NCI-H526 (cell line): ENCODE measurements at places on chromosomes 11 and 22.
A peak's percentile ranks its signal among the peaks of the same experiment; 100 is the strongest.

GRCh38 chr11:15910761-15911160 lies 445.6 kb downstream of the SOX6 start:
- no peak for DNase-seq

- no peak for DNase-seq
Measured at GRCh38 chr11:109023036-109023435, 358.2 kb downstream of the DDX10 start.

- no peak for DNase-seq
Measured at GRCh38 chr11:9069862-9070470, 21.4 kb downstream of the SCUBE2 start.

DNA sequence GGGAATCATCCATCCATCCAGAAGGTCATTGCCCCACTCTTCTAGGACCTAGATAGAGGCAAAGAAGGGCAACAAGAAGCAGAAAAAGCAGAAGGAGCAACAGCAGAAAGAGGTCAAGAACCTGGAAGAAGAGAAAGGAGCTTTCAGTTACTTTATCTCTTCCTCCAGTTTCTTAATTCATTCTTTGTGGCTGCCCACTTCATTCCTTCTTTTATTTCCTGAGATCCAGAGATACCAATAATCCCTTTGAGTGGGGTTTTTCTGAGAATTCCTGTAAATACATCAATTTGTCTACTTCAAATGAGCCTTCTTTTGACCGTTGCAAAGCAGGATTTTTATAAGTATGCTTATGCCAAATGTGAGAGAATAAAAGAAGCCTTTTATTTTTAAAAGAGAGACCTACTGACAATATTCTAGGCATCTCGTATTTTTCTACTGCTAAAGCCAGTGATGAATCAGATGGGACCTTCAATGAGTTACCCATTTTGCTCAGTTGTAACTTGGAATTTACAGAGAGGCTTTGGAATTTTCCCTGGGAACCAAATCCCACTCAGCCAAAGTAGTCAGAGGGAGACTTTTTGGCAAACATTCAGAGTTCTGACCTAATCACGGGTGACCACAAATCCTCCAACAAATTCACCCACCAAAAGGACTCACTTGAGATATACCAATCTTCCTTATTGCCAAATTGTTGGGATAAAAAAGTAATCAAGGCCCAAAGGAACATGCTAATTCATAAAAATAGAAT lies 54.9 kb downstream of the ZC3H12C start:
- DNase-seq: no peak

- no peak for DNase-seq
Measured at GRCh38 chr11:64801158-64801464, 1.9 kb downstream of the MAP4K2 start.

GRCh38 chr11:8698379-8698851 lies 15.8 kb downstream of the RPL27A start:
- no peak for DNase-seq

DNA sequence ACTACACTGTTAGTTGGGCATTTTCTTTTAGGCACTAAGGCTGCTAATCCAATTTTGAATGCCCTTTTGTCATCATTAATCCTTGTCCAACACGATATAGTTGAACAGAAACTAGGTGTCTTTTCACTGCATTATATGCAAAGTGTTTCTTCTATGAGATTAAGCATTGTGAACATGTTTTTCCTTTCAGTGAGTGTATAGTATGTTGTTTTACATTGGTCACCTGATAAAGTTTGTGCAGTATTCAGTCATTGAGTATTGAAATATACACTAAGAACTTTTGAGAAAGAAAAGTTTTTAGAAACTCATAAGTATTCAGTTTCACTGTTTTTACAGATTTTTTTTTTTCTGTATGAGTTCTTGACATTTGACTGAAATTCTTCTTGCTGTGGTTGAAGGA lies 59.0 kb downstream of the ZC3H12C start:
- no peak for DNase-seq

DNA sequence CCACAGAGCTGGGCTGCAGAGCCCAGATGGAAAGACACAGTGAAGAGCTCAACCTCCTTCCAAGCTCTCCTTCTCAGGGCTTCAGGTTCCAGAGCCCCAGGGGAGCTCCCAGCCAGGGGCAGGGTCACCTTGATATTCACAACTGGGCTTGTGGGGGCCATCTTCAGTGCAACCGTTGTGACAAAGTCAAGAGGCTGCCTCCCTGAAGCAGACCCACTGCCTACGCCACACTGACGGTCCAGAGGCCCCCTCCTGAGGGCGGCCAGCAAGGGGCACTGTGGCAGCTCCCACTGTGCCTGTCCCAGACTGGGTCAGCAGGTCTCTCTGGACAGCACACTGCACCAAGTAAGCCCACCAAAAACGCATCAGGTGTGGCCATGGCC lies 84.1 kb downstream of the DGCR2 start:
- DNase-seq: no peak

GRCh38 chr11:93993747-93994146 lies 27.4 kb upstream of the HEPHL1 start:
- no peak for DNase-seq

GRCh38 chr22:36860017-36860416 lies 789 bp upstream of the NCF4 start:
- no peak for DNase-seq

DNA sequence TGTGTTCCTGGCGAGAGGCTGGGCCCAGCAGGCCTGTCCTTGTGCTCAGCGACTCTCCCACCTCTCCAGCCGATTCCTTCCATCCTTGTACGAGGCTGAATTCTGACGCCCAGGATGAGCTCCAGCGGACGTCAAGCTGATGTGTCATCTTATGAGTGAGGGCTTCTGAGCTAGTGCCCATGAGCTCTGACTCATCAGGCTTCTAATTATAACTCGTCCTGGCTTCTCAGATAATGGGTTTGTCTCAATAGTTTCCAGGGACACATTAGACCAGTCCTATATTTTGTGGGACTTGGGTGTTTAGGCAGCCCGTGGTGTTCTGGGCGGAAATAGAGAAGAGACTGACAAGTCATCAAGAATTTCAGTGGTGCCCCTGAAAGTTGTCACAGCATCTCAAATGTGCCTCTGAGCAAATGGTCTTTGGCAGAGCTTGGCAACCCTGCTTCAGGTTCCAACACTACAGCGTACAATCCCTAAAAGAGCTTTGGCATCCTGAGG lies 108.2 kb upstream of the CD44 start:
- DNase-seq: no peak

DNA sequence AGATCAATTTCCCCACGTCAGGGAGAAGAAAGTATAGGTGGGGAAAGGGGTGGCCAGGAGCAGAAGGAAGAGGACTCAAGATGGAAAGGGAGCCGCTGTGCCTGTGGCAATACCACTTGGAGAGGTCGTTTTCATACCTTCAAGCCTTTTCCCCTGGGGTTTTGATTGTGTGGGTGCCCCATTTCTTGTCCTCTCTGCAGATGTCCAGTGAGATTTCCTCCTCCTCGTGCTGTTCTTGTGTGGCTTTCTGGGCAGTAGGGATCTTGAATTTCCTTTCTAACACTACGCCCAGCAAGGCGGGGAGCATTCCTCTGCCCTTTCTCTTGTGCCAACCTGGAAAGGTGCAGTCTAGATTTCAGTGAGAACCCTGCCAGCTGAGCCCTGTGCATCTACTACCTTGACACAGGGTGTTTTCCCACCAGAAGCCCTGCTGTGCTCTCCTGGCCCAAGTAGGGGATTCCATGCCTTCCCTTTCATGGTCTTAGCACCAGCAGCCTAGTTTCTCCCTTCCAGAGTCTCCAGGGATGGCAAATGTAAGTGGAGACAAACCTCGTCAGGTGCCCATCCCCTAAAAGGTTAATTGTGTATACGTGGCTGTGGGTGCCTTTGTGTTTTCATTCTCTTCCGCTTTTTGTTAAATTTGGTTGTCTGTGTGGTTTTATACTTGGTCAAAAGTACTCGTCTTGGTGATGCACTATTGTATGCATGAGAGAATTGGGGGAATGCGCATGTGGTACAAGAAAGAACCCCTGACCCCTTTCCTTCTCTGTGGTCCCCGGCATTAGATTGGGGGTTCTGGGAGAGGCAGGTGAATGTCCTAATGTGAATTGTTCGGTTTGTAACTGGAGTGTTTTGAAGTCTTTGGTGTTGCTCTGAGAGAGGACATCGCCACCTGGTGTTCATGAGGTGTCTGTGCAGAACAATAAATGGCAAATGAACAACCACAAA lies 71.4 kb upstream of the MPEG1 start:
- DNase-seq: peak; percentile 64

DNA sequence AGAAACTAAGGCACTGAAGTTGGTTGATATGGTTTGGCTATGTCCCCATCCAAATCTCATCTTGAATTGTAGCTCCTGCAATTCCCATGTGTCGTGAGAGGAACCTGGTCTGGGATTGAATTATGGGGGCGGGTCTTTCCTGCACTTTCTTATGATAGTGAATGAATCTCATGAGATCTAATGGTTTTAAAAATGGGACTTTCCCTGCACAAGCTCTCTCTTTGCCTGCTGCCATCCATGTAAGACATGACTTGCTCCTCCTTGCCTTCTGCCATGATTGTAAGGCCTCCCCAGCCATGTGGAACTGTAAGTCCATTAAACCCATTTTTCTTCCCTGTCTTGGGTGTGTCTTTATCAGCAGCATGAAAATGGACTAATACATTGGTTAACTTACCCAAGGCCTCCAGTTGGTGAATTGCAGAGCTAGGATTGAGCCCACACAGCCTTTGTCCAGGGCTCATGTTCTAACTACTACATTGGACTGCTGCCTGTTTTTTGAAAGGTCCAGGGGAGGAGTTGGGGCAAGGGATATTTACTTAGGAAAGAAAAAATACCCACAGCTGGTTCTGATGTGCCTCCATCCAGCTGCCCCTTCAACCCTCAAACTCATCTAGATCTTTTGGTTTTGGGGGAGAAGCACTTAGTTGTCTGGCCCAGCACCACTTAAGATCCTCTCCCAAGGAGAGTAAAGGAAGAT lies 107.8 kb upstream of the NAV2 start:
- no peak for DNase-seq

GRCh38 chr22:28379075-28379779 lies 300.4 kb downstream of the TTC28 start:
- DNase-seq: no peak

GRCh38 chr11:10377183-10377582 lies 72.3 kb downstream of the ADM start:
- no peak for DNase-seq

DNA sequence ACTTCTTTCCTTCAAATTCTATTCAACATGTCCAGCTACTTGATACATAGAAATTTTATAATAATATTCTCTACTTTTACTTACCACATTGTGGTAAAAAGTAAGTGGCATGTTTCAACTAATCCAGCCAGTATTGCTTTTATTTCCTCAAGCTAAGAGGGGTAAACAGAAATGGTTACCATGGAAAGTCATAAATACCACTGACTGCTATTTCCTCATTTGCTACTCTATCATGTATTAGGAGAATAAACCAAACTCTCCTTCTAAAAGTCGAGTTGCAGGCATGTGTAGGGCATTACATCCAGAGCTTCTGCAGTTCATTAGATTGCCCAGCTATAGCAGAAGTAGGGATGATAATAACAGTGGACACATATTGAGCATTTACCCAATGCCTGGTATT lies 208.4 kb downstream of the MAML2 start:
- no peak for DNase-seq

DNA sequence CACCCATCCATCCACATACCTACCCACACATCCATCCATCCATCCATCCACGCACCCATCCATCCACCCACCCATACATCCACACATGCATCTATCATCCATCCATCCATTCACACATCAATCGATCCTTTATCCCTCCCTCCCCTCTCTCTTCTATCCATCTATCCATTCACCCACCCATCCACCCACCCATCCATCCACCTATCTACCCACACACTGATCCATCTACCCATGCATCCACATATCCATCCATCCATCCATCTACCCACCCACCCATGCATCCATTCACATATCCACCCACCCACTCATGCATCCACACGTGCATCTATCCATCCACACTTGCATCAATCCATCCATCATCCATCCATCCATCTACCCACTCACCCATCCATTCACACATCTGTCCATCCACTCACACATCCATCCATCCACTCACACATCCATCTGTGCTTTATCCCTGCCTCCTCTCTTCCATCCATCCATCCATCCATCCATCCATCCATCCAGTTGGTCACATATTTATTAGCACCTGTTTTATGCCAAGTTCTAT lies 366.1 kb downstream of the CTTN start:
- DNase-seq: no peak

DNA sequence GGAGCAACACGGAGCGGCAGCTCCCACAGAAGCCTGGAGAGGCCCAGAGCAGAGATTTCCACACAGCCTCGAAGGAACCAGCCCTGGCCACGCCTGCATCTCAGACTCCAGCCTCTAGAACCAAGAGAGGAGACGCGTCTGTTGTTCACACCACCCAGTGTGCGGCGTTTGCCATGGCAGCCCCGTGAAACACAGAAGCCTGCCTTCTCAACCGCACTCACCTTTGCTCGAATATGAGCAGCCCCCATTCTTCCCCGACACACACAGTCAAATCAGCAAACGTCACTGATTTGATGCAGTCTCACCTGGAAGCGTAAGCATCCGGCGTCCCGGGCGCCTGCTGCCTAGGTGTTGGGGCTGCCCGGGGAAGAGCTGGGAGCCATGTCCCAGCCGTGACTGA lies 14.2 kb upstream of the TALDO1 start:
- DNase-seq: peak; percentile 31

DNA sequence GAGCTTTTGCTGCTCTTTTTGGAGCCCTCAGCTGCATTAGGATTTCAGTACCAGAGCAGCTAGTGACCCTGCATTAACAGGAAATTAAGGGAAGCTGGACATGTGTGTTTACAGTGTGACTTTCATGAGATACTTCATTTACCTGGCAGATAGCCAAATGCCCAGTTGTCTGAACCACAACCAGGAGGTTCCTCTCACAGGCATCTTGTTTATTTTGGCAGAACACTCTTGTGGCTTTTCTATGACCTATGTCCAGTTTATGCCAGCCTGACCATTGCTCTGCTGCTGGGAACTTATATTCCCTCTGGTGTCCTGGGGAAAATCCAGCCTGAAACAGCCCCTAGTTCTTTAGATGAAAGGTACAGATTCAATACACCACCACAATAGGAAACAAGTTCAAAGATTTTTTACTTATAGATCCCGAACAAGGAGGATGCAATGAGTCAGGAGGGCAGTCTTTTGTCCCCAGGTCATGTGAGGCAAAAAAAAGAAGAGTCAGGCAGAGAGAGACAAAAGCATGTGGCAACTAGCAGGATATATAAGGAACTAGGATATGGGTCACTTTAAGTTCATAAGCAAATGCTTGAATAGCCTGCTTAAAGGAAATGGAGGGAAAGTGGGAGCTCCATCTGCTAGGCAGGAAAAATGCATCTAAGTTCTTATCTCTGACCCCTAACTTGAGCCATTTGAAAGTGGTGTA lies 379.3 kb downstream of the INSC start:
- DNase-seq: no peak

DNA sequence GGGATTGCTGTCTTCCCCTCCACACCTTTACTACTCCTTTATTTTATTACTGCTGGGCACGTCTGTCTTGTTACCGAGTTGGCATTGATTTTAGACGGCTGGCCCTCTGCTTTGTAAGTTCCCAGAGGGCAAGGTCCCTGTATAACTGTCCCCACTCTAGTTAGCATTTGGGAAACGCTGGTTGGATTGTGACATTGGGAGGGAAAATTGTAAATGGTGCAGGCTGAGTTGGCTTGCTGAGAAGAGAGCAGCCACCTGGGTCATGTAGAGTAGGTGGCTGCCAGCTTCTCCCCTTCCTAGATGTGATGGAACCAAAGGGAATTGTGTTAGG lies 1.7 kb downstream of the TAB1 start:
- DNase-seq: no peak

GRCh38 chr11:108474664-108475463 lies 7.5 kb upstream of the C11orf65 start:
- no peak for DNase-seq
